ENCODE measurements at places on chromosomes 2 and 18. TPM values are rescaled to one million over a fixed set of nuclear protein-coding genes. Genes with fewer than 3 reads are reported as not detected.

STARD6 gene
- total RNA-seq, result 0.13 TPM

C2orf15 gene
- total RNA-seq, result 0.13 TPM

MC5R gene
- not detected for total RNA-seq

NCKAP1 gene
- total RNA-seq, result 97.3 TPM

KIAA2012 gene
- total RNA-seq, result not detected

MROH2A gene
- not detected for total RNA-seq

ATG9A gene
- total RNA-seq, result 34.5 TPM
